ENCODE measurements at places on chromosomes 7 and 10.

GRCh38 chr7:36245684-36246299 is 92.7 kb downstream of the EEPD1 start:
- DNase-seq: no peak

DNA sequence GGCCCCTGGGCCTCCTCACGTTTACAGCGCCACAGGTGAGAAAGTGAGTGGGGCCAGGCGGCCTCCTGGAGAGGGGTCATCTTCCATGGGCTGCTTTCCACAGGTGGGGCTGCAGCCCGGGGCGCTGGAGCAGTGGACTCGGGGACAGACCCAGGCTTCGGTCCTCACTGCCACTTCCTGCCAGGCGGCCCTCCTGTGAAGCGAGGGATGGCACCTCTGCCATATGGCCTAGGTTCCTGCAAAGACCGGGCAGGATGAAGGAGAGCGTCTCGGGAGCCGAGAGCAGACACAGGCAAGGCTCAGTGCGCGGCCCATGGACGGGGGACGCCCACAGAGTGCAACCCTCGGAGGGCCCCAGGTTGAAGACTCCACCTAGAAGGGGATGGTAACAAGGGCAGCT is 106.8 kb downstream of the MAD1L1 start:
- no peak for DNase-seq

- no peak for DNase-seq
These were observed 583.5 kb upstream of the SEMA3D start for GRCh38 chr7:85770332-85770731.

DNA sequence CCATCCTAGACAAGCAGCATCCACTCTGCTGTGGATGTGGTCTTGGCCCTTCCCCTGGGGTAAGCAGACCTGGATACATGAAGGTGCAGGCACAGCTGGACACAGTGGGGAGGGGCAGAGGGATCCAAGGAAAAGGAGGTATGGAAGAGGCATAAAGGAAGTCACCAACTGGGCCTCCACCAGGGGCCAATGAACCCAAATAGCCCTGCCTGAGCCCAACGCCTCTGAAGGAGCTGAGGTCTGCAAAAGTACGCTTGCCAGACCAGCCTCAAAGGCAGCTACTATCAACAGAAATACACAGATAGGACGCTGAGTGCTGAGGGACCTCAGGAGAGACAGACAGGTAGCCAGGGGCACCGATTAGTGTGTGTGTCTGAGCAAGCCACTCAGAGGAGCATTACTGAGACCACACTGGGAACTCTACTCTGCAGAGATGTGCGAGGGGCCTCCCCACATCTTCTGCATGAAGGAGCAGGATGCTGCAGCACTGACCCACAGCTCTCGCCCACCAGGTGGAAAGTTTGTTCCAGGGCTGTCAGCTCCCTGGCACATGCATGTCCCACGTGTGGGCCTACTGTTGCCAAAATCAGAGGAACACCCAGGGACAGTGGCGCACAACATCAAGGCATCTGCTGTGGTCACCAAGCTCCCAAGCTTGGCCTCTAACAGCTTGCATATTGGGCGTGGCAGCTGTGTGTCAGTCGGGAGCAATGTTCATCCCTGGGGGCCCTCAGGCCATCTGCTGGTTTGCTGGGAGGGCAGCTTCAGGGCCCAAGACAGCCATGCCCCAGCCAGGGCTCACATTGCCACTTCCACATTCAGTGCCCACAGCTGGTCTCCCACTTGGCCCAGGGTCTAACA is 40.0 kb downstream of the MKI67 start:
- no peak for DNase-seq

DNA sequence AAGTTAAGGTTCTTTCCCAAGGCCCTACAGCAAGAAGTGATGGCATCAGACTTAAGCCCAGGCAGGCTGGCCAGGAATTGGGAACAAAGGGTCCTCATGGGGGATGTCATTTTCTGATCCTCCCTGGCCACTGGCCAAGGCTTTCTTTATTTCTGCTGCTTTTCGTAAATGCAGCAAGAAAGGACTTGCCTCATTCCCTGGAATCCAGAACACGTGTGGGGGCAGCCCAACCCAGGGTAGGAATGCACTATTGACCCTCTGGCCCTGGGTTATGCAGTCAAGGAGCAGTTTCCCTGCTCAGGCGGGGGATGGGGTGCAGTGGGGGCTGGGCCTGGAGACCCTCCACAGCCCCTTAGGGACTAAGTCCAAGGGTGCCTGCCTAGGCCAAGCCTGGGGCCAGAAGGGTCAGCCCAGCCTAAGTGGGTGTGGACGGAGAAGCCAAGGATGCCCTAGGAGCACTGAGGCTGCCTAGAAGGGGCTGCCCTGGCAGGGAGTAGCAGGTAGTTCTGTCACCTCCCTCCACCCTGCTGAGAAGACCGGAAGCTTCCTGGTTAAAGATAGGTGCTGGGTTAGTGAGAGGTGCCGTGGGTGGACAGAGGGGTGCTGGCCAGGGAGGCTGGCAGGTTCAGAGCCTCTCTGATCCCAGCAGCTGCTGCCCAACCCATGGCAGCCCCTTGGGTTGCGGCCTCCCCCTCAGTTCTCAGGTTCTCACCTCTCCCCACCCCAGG is 179.2 kb downstream of the SH3PXD2A start:
- DNase-seq: no peak

DNA sequence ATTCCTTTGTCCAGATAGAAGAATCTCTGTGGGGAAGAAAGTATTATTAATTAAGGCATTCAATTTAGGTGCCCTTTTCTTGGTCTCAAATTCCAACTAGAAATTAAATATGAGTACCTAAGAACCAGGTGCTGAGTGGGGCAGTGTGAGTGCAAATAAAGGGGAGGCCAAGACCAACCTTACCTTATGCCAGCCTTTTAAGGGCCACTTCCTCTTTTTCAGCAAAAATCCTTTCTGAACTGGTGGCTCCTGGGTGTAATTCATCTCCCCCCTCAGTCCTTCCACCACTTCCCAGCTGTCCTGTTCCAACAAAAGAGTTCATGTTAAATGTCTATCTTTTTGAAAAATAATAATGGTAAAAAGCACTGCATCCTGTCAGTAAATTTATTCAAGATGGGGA is 108.2 kb downstream of the OSBPL3 start:
- DNase-seq: no peak

GRCh38 chr10:23139677-23140076 is 44.3 kb downstream of the MSRB2 start:
- no peak for DNase-seq

DNA sequence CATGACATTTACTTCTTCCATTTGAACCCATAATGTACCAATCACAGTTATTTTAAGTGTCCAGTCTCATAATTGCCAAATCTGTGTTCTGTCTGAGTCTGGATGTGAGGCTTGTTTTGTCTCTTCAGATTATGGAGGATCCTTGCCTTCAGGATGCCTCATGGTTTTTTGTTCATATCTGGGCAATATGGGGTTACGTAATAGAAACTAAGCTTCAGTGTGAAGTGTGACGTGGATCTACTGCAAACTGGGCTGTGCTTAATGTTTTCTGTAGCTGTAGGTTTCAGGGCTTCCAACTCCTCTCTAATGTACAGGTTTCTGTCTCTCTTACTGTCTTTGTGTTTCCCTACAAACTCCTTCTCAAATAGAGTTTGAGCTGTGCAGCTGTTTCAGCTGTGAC is 223.7 kb upstream of the ADARB2 start:
- no peak for DNase-seq

- DNase-seq: no peak
These were observed 149.3 kb downstream of the NEBL start for GRCh38 chr10:20747782-20748181.

DNA sequence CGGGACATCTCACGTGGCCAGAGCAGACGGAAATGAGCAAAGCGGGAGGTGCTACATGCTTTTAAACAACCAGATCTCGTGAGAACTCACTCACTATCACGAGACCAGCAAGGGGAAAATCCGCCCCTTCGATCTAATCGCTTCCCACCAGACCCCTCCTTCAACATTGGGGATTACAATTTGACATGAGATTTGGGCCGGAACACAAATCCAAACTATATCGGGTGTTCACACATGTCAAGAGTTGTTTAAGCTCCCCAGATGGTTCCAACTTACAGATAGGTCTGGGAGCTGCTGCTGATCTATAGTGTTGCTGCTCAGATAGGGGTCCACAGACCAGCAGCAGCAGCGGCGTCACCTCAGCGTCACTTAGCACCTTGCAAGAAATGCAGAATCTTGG is 194.9 kb downstream of the GPAM start:
- no peak for DNase-seq

DNA sequence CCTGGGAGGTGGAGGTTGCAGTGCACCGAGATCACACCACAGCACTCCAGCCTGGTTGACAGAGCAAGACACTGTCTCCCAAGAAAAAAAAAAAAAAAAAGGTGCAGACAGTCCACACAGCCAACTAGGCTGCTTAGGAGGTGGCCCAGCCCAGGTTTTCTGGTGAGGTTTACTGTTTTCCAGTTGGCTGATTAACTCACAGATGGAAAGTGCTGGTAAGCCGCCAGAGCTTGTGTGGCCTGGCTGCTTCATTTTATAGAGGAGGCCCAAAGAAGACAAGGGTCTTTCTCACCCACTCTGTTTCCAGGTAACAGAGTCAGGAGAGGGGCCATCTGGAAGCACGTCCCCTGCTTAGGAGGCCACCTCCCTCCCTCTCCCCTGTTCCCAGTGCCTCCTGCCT is 6.2 kb downstream of the RHBDD2 start:
- no peak for DNase-seq

GRCh38 chr10:2908851-2909630 is 158.3 kb upstream of the PFKP start:
- DNase-seq: no peak

DNA sequence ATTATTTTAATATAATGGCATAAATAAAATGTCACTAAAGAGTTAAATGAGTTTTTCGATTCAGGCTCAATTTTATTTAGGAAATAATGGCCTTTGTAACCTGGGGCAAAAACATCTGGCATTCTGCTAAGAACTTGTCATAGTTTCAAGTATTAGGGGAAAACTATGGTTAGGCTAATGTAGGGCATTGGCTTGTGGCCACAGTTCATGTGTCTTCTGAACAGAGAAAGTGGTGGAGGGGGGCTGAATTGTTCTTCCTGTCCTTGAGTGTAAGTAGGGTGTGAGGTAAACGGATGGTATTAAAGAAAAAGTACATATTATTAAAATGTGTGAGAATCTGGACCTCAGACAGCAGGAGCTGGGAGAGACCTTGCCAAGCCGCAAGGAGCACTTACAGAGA is 69.1 kb upstream of the KLF14 start:
- DNase-seq: no peak

DNA sequence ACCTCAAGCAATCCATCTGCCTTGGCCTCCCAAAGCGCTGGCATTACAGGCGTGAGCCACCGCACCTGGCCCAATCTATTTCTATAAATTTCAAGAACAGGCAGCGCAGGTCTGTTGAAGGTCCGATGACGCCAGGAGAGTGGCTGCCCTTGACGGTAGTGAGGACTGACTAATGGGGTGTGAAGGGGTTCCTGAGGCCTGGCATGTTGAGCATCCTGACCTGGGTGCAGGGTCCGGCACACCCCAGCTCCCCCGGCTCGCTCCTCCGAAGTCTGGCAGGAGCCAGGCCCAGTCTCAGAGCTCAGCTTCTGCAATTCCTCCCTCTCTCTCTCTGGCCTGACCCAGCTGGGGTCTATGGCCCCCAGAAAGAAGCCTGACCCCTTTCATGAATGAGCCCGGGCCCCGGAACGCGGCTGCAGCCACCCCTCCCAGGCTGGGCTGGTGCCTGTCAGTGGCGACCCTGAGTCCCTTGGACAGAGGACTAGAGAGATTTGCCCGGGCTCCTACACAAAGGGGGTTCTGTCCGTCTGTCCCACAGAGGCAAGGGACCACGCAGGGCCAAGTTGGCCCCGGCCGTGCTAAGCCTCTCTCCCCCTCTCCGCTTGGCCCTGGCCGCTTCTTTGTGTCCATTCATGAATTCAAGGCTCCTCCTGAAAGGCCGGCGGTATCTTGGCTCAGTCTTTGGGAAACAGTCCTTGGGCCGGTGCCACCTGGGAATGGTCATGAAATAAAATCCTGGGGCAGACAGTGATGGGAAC is 18.8 kb downstream of the MMD2 start:
- peak; percentile 56 for DNase-seq

GRCh38 chr7:1560620-1561031 is 4.6 kb upstream of the TMEM184A start:
- no peak for DNase-seq

GRCh38 chr7:142851269-142851668 is 3.6 kb upstream of the EPHB6 start:
- DNase-seq: no peak

DNA sequence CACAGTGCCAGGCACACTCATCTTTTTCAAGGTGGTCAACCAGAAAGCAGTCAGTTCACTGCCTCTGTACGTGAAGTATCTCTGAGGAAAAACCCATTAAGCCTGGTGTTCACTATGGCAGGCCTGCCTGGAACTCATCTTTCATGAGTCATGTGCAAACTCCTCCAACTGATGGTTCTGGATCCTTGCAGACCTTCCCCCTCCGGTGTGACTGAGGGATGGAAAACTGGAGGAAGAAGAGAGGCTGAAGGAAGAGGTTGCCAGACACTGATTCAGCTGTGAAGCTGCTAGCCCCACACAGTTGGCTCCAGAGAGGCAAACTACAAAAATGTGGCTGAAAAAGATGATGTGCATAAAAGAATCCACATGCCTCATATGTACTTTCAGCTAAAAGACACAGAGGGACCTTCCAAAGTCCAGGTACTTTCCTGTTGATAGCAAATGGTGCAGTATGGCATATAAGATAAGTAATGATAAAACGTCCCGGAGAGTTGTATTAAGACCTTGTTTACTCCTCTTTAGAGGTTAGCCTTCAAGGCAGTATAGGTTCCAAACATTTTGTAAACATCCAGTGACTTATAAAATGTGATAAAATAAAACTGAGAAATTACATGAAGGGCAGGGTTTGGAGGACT is 2.7 kb downstream of the CYP3A5 start:
- DNase-seq: no peak

DNA sequence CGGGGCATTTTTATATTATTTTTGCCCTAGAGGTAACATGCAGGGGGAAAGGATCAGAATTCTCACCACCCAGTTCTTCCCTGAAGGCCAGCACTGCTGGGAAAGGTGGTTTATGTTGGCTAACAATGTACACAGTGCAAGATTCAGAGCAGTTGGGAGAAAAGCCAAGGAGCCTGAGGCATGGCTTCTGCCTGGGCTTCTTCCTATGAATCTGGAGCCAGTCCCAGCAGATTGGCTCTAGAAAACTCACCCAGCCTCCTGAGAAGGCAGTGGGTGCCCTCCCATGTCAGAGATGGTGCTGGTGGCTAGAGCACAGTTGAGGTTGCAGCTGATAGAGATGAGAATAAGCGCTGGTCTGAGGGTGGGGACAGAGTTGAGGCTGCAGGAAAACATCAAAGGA is 44.7 kb upstream of the GPR26 start:
- DNase-seq: no peak

Measured in substantia nigra (tissue), 51 donors.